ENCODE measurements at places on chromosomes 11 and 22.

GRCh38 chr22:44532552-44532951 lies 34.5 kb upstream of the RTL6 start:
- no peak for DNase-seq

GRCh38 chr22:48442663-48443062 lies 1385.0 kb downstream of the BRD1 start:
- DNase-seq, result no peak

- no peak for DNase-seq
These were observed 43.0 kb downstream of the P4HA3 start for GRCh38 chr11:74268456-74268855.

DNA sequence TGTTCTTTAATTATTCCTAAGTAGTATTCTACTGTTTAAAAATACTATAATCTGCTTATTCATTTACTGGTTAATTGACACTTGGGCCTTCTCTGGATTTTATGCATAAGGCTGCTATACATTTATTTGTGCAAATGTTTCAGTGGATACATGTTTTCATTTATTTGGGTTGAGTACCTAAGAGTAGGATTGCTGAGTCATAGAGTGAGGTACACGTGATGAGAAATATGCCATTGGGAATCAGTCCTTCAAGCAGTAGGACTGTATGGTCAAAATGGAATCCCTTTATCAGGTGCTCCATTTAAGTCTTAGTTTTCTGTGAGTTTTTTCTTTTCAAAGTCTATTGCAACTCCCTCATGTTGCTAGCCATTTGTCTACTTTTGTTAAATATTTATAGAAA lies 275.2 kb upstream of the SORL1-AS1 start:
- DNase-seq, result no peak

DNA sequence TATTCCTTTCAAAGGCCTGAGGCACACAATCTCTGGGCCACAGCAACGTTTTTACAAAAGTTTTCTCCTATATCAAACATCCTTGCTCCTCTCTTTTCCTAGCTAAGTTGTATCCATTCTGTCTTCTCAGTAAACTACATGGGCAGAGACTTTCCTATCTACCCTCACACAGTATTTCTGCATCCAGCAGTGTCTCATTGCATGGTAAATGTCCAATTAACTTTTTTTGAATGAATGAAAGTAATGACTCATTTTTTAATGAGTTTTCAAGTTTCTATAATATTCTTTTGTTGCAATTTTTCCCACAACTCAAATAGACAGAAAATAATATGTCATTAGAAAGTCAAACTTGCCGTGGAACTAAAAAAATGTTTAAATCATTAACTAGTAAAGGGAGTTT lies 688.6 kb downstream of the JRKL start:
- DNase-seq, result no peak

DNA sequence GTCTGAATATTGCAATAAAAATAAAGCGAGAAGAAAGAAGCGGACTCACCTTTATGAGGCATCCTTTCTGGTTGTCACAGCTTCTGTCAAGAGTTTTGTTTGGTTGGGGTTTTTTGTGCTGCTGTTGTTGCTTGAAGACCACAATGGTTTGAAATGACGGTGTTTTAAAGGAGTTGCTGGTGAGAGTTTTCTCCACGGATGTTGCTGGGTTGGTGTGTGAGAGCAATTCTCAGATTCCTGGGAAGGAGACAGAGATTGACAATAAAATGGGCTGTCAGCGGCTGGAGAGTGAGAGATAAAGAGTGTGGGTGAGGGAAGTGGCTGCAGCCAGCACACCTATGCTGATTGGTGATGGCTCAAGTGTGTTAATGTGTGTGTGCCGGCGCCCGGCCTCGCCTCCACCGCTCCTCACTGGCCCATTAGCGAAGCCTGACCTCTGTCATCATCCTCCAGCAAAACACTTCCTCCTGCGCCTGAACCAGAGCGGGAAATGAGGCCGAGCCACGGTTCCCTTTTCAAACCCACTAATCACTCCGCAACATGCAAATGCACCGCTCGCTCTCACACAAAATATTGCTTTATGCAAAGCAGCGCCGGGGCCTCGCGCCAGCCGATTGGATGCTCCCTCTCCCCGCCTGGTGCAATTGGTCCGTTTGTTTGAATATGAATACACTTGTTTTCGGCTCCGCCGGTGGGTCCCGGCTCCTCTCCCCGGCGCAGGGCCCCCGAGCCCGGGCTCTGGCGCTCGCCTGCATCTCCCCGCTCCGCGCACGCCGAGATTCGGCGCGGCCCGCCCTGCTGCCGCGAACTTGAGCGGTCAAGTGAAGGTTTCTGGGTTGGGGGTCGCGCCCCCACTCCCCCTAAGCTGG lies at the start of gene PAX6:
Gene PAX6, minus strand, starts transcription at position 544 of the 869 bp plus-strand sequence. CDS start 4,911 bp downstream, outside the sequence.
- DNase-seq, result peak; percentile 36

DNA sequence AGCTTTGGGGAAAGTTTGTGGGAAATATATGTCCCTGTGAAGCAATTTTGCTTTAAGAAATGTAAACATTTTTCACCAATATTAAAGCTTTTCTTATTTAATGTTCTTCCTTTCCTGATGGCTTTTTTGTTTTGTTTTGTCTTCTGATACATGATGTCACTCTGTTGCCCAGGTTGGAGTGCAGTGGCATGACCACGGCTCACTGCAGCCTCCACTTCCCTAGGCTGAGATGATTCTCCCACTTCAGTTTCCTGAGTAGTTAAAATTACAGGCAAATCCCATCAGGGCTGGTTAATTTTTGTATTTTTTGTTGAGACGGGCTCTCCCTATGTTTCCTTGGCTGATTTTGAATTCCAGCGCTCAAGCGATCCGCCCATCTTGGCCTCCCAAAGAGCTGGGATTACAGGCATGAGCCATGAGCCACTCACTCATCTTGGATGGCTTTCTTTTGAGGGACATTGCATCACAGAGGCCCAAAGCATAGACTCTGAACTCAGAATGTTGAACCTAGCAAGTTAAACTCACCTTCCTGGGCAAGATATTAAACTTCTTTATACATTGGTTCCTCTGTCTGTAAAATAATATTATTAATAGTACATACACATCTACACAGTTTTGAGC lies 651 bp upstream of the CARD16 start:
- DNase-seq, result no peak

- no peak for DNase-seq
These were observed 104.8 kb downstream of the MICAL2 start for GRCh38 chr11:12215181-12215593.

DNA sequence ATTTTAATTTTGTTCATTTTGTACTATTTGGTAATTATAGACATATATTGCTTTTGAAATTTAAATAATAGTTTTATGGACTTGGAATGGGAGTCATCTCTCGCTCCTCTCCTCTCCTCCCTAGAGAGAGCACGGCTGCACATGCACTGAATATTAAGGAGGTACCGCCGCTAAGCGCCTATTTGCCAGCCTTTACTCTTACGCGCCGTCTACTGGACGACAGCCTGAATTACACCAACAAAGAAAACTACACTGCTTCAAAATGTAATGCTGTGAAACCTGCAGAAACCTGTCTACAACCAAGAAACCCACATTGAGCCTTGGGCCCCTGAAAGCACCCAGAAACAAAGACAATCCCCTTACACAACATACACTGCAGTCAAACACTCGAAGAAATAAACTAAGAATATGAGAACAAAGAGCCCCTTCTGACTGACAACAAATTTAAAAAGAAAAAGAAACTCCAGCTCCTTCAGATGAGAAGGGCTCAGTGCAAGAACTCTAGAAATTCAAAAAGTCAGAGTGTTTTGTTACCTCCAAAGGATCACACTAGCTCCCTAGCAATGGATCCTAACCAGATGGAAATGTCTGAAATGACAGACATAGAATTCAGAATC lies 737.2 kb downstream of the LRRC4C start:
- DNase-seq, result no peak

DNA sequence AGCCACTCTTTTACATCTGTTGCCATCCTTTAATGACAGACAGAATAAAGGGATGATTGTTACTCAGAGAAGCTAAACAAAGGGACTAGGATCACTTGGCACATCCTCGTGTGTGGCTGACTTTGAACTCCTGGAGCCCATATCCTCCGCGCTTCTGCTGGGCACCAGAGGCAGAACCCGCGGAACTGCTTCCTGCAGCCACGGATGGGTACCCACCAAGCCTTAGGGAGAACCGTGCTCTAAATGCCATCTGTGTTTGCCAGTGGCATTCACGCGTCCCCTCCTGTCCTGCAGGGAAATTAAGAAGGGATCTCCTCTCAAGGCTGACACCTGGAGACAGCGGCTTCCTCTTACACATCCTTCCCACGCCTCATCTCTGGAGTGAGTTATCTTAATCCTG lies 294.4 kb downstream of the NTM start:
- no peak for DNase-seq

GRCh38 chr11:29679996-29680395 lies 336.8 kb downstream of the KCNA4 start:
- no peak for DNase-seq

DNA sequence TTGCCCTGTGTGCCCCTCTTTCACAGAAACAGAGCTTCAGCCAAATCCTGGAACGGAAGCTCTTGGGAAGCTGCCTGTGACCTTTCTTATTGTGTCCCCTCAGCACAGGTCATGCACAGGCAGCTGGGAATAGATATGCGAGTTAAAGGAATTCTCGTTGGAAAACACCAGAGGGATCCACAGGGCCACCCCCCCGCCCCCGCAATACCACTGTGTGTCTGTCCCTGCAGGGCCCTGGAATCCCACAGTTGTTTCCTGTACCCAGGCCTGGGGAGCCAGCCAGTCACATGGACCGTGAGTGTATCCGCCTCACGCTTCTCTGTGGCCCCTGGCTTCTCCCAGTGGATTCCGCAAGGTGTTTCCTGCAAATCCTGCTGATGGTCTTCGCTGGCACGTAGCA lies 29.0 kb downstream of the TIMP3 start:
- no peak for DNase-seq

DNA sequence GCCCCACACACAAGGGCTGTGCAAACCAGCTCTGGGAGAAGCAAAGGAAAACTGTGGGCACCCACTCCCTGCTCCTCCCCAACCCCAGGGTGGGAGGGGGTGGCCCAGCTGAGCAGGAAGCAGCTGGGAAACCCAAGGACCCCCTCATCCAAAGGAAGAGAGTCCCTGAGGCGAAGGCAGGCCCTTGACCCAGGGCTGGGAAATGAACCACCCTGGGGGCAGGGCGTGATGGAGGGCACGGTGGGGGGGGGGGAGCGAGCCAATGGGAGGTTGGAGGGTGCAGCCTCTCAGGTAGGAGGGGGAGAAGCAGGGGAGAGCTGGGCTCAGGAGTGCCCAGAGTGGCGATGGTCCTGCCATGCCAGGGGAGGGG lies 16.8 kb downstream of the SCN4B start:
- DNase-seq, result no peak
